Suprapubic skin (tissue), 4 donors: ENCODE measurements at places on chromosomes 4 and X.

DNA sequence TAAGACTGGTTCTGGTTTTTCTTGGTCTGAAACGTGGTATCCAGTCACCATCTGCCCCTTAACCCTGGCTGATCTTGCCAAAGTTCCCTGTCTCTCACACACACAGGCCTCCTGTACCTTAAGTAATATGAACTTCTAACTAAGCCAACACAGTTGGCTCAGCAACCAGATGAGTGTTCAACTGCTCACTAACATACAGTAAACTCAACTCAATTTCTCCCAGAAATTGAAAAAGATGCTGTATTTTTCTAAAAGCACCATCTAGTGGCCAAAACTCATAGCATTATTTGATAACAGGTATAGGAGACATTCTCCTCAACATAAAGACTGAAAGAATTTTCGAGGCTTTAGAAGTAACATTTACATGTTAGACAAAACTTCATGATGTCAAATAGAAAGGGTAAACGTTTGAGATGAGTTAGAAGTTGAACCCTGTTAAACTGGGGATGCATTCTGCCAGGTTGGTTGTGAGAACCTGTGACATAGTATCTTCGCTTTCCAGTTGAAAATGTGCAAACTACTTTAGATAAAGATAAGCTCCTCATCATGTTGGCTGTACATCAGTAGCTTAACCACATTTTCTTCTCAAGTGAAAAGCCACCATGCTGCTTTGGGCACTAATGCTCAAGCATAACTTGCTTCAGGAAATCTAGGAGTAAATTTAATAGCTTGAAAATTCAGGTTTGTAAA lies 31.2 kb downstream of the CCNI start:
- H3K27me3 ChIP-seq, result no peaks in the 10 kb centered on the region
- H3K36me3 ChIP-seq, result peaks cover 12% of the 10 kb centered on the region
- H3K4me1 ChIP-seq, result peaks cover 9% of the 10 kb centered on the region
- DNase-seq, result no peak

GRCh38 chr4:139022835-139023234 lies 7.3 kb downstream of the NOCT start:
- DNase-seq, result no peak
- H3K27ac ChIP-seq, result no peak overlapping the region
- no peak overlapping the region for H3K4me3 ChIP-seq
- H3K27me3 ChIP-seq, result no peaks in the 10 kb centered on the region

- DNase-seq, result no peak
- no peak overlapping the region for H3K4me3 ChIP-seq
- H3K36me3 ChIP-seq, result no peaks in the 10 kb centered on the region
- H3K27me3 ChIP-seq, result no peaks in the 10 kb centered on the region
- peak overlapping the region; percentile 43 for H3K27ac ChIP-seq
Observed at GRCh38 chr4:139986689-139987501, 167.1 kb downstream of the MAML3 start.

DNA sequence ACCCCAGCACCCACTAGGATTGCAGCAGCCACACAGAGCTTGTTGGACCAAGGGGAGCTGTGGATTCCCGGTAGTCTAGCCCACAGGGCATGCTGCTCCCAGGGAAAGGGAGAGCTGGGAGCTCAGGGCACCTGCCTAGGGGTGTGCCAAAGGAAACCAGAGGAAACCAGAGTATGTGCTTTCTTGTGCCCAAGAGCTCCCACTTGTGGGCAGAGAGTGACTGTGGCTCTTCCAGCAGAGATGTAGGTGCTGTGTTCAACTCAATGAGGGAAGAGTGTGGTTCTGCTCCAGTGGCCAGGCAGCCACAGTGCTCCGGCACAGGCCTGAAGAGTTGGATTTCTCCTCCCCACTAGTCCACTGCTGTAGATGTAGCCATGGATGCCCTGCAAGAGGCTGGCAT lies 1050.0 kb upstream of the INTU start:
- no peaks in the 10 kb centered on the region for H3K27me3 ChIP-seq
- H3K27ac ChIP-seq, result no peak overlapping the region
- no peak overlapping the region for H3K4me3 ChIP-seq
- H3K4me1 ChIP-seq, result no peaks in the 10 kb centered on the region
- no peaks in the 10 kb centered on the region for H3K36me3 ChIP-seq

- no peak for DNase-seq
- H3K4me1 ChIP-seq, result no peaks in the 10 kb centered on the region
- H3K27ac ChIP-seq, result no peak overlapping the region
- H3K36me3 ChIP-seq, result no peaks in the 10 kb centered on the region
Observed at GRCh38 chr4:165403637-165404036, 24.8 kb downstream of the CPE start.

DNA sequence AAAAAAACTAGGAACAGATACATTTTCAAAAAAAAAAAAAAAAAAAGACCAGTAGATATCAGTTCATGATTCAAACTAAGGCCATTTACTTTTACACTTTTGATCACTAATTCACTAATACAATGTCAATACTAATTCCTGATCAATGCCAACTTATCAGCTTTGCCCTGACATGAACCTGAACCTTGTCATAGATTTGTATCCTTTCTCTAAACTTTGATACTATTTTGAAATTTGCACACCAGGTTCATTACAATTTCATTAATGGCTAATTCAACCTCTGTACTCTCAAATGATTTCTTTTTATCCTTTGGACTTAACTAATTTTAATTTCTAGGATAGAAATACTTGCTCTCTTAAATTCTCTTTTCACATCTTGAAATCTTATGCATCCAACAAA lies 37.7 kb downstream of the UGT2B7 start:
- H3K36me3 ChIP-seq, result no peaks in the 10 kb centered on the region
- no peaks in the 10 kb centered on the region for H3K27me3 ChIP-seq
- no peak overlapping the region for H3K27ac ChIP-seq
- no peak overlapping the region for H3K4me3 ChIP-seq
- no peak for DNase-seq

DNA sequence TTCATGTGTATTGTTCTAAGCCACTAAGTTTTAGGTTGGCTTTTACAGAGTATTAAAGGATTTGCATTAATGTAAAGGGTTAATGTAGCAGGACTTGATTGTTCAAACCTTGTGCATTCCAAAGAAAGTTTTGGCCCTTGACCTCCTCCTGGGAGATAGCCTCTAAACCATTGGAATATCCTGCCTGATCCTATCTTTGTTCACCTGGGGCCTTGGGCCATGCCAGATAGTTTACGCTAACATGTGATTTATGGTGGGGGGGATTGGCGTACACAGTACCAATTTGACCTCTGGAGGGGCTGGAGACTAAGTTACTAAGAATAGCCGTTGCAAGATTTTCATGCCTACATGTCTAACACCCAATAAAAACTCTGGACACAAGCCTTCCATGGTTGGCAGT lies 1002.7 kb upstream of the PABPC4L start:
- H3K36me3 ChIP-seq, result no peaks in the 10 kb centered on the region
- H3K4me1 ChIP-seq, result no peaks in the 10 kb centered on the region
- DNase-seq, result no peak
- no peak overlapping the region for H3K27ac ChIP-seq
